ENCODE measurements at places on chromosomes 16 and 17.

DNA sequence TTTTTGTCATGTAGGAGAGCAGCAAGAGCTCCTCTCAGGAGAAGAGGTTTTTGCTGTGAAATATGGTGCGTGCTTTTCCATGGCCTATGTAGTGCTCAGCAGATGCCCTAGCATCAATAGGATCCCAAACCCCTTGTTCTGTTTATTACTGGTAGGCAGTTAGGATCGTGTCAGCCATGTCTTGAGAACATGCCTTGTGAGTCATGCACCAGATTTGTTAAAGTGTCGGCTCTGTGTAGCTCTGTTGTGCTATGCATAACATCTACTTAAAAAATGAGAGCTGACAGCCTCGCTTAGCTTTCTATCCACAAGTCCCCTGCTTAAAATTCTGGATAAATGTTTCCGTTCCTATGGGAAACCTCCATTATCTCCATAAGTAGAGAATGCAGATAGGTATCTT lies 4.4 kb upstream of the EIF4A3 start:
- no peak for DNase-seq

DNA sequence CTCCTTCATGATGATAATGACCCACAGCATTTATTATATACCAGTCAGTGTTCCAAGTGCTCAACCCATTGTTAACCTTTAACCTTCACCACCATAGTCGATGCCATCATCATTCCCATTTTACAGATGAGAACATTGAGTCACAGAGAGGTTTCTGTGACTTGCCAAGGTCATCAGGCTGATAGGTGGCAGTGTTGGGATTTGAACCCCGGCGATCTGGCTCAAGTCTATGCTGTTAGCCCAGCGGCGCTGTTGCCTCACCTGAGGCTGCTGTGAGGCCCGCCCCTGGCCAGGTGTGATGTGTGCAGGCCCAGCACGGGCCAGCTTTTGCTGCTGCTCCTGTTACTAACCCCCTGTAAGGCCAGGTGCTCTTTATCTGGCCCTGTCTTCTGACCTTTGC lies 101.2 kb downstream of the OR1D5 start:
- DNase-seq, result no peak

DNA sequence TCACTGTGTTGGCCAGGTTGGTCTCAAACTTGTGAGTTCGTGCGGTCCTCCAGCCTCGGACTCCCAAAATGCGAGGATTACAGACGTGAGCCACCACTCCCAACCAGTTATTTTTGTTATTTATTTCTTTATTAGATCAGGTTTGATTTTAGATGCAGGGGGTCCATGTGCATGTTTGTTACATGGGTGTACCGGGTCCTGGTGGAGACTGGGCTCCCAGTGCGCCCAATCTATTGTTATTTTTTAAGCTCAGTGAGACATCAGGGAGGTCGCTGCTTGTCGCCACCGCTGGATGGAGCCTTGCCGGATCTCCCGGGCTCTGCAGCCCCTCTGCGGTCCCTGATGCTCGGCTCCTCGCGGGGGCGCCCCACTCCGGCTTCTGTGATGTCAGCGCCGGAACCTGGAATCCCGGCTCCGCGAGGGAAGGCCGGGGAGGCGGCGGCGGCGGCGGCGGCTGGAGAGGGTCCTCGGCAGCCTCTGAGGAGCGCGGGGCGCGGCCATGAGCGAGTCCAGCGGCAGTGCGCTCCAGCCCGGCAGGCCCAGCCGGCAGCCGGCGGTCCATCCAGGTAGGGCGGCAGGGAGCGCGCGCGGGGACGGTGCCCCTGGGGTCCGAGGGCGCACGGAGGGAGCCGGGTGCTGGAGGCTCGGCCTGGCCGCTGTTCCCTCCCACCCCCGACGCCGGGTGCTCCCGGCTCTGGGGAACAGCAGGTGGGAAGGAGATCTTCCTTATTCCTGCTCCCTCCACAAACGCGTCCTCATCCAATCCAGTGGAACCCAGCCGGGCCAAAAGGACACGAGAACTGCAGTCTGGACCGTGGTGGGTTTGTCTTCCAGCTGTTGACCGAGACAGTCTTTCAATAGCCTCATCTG lies at the start of gene TMC7:
TMC7 (plus strand) TSS at position 370 of the 870 bp plus-strand sequence; CDS start at position 500, 130 bp downstream.
- DNase-seq, result no peak

DNA sequence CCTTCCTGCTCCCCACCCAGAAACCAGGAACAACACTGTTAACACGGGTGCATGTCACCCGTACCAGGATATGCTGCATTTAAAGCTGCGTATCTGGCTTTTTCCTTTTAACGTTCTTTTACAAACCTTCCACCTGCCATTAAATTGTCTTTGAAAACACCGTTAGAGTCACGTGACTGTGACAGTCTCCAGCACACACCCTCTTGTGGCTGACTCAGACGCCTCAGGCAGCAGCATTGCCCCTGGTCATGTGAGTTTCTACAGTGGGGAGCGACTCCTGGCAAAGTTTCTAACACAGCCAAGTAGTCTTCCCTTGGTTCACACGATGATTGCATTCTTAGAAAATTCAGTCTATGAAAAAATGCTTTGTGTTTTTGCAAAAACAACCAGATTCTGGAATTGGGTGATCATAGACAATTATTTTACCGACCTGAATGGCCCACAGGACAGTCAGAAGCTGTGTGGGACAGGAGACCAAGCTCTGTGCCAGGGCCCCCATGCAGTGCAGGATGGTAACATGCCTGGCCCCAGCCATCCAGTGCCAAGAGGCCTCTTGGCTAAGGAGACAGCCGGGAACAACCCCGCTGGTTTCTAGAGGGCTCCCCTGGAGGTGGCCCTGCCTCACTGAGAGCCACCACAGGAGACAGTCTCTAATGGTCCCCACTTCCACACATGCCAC lies 199.1 kb downstream of the KATNIP start:
- peak; percentile 68 for DNase-seq

- no peak for DNase-seq
Measured at GRCh38 chr17:53629188-53629587, 193.5 kb upstream of the KIF2B start.

DNA sequence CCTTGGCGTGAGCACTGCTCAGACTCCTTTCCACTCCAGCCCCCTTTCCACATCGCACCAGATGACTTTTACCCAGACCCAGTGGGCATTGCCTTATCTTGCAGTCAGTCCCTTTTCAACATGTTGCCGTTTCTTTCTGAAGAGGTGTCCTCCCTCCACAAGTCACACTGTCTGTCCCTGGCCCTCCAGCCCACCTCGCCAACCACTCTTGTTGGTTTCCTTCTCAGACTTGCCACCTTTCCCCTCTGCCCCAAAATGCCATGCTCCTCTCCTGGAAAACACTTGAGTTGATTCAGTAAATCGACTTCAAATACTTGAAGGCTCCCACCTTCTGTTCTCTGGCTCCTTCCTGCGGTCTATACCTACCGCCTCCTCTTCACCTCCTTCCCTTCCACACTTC lies 7.5 kb upstream of the ADAM11 start:
- no peak for DNase-seq

DNA sequence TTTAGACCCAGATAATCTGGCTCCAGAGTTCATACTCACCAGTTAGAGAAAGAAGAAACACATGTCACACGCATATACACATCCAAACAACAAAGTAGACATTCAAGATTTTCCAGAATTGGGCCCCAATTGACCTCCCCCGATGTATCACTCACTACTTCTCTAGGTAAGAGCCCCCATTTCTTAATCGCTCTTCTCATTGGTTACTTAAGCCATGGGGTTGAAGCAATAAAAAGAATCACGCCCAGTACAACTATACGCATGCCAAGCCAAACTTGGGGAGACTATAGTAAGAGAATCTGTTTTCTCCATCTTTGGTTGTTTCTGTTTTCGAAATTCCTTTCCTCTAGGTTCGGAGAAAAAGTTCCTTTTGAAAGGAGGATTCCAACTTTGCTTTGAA lies 565 bp downstream of the DDX52 start:
- DNase-seq, result peak; percentile 37

GRCh38 chr16:75288596-75289120 lies 37.2 kb upstream of the BCAR1 start:
- no peak for DNase-seq

- no peak for DNase-seq
Measured at GRCh38 chr16:25157271-25157875, 45.8 kb downstream of the LCMT1 start.

- DNase-seq, result no peak
Measured at GRCh38 chr17:16444258-16444886, 29.0 kb downstream of the TRPV2 start.

- DNase-seq, result no peak
Measured at GRCh38 chr17:27504188-27504995, 48.1 kb downstream of the KSR1 start.

DNA sequence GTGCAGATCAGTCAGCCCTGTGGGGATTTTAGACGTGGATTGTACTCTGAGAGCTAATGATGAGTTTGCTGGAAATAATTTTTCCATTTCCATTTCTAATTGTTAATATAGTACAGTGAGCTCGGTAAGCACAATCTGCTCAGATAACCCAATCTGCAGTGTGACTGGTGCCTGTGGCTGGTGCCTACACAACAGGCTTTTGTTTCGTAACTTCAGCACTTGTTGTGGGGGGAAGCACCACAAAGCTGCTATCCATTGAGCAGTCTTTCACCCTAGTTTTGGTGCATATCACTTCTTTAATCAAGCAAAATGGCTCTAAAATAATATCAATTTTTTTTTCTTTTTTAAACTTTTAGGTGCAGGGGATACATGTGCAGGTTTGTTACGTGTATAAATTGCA lies 534.9 kb upstream of the HSBP1 start:
- DNase-seq, result no peak

DNA sequence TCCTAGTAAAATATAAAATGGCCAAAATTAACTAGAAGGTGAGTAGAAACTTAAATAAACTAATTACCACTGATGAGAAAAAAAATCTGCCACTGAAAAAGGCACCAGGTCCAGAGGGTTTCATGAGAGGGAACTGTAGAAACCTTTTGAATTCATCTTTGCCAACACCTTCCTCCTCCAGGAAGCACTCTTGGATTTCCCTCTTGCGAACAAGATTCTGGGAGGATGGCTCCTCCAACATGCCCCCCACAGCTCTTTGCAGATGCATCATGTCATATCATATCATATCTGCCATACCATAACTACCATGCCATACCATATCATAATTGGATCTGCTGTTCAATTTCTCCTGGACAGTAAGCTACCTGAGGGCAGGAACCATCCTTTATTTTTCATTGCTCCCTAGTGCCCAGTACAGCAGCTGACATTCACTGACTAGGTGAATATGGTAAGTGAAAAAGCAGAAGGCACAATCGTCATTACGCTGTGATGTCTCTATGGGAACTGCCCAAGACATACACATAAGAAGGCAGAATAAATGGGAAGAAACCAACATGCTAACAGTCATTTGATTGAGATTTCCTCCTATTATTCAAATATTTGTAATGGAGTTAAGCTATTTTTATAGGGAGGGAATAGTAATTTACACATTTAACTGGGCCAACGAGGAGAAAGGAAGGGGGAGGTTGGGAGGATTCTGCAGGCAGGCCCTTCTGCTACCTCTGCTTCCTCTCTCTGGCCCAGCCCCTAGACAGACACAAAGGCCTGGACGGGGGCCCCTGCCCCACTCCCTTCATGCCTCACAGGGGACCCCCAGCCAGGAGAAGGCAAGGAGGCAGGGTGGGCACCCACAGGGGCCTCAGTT lies 110.1 kb upstream of the SMURF2 start:
- DNase-seq, result no peak

DNA sequence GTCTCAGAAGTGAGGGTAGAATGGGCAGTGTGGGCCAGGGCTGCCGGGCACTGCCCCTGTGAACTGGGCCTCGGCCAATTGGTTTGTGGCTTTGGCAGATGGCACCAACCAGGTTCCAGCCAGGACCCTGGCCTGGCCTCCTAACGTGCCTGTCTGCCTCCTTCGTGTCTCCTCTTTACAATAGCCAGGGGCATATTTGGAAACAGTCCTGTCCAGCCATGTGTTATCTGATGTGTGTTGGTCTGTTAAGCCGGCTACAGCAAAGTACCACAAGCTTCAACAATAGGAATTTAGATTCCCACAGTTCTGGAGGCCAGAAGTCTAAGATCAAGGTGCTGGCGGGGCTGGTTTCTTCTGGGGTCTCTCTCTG lies 14.6 kb downstream of the CRISPLD2 start:
- DNase-seq, result no peak

DNA sequence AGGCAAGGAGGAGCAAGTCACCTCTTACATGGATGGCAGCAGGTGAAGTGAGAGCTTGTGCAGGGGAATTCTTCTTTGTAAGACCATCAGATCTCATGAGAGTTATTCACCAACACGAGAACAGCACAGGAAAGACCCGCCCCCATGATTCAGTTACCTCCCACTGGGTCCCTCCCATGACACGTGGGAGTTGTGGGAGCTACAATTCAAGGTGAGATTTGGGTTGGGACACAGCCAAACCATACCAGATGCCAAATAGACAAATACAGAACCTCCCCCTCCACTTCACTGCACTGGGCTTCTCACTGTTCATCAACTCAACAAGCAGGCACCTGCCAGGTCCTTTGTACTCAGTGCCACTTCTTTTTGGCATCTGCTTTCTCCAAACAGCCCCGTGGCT lies 100.2 kb downstream of the WSCD1 start:
- DNase-seq, result no peak

DNA sequence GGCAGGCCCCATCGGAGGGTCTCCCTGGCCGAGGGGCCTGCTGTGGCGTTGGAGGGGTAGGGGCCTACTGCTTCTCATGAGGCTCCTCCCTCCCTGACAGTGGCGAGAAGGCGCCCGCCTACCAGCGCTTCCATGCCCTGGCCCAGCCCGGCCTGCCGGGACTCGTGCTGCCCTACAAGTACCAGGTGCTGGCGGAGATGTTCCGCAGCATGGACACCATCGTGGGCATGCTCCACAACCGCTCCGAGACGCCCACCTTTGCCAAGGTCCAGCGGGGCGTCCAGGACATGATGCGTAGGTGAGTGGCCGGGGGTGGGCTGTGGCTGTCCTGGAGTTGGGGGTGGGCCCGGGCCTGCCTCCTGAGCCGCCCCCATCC lies 1.7 kb downstream of the CDT1 start:
- no peak for DNase-seq

- DNase-seq, result no peak
Measured at GRCh38 chr17:55402374-55402773, 19.3 kb downstream of the MMD start.

DNA sequence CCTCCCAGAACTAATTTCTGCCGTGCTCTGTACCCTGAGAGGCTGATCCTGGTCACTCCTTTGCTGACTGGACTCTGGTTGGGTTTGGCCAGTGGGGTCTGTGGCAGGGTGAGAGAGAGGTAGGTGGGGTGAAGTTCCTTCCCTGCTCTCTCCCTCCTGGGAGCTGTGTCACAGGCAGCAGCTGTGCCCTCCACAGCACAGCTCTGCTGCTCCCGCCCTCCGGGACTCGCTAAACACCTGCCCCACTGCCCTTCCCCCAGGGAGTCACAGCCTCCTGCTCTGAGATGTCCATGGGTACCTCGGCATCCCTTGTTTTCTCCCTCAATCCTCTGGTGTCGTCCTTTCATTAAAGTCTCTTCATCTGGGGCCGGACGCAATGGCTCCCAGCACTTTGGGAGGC lies 66.4 kb downstream of the SRCIN1 start:
- DNase-seq, result no peak

- DNase-seq, result no peak
Measured at GRCh38 chr17:45111850-45112249, 20.5 kb downstream of the PLCD3 start.

All from hematopoietic multipotent progenitor cell treated with erythropoietin and hydrocortisone succinate and interleukin-3 and kit ligand, for 15 days (in vitro differentiated cells).